NCI-H1436 treated with DMSO at 0.1 percent for 48 hours (cell line): ENCODE measurements at places on chromosomes 2 and 18.

DNA sequence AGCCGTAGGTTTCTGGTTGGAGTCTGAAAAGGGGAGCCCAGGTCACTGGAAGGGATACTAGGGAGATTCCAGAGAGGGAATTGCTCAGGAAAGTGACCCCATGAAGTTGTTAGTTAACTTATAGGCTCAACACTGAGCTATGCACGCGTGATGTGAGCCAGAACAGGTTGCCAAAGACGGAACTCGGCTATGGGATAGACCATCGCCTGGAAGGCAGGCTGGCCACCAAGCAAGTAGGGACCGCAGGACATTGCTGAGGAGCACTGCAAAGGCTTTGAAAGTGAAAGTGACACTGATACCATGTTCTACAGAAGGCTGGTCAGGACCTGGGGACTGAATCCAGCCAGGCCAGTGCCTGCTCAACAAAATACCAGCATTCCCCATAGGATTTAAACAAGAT, 7.3 kb downstream of the FARP2 start:
- DNase-seq = no peak

- DNase-seq = no peak
Measured at GRCh38 chr2:191245869-191246531, 796 bp downstream of the MYO1B start.

GRCh38 chr2:190707726-190708125, 58.8 kb downstream of the NAB1 start:
- DNase-seq = no peak

DNA sequence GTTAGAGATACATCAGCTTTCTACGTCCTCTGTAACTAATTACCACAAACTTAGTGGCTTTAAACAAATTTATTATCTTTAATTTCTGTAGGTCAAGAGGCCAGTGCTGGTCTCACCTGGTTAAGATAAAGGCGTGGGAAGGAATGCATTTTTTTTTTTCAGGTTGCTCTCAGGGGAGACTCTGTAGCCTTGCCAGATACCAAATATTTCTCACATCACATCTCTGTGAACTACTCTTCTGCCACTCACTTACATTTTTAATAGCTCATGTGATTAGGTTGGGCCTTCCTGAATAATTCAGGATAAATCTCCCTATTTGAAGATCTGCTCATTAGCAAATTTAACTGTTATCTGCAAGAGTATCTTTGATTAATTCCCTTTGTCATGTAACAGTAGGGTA, 214.6 kb downstream of the CBLN2 start:
- DNase-seq = no peak

DNA sequence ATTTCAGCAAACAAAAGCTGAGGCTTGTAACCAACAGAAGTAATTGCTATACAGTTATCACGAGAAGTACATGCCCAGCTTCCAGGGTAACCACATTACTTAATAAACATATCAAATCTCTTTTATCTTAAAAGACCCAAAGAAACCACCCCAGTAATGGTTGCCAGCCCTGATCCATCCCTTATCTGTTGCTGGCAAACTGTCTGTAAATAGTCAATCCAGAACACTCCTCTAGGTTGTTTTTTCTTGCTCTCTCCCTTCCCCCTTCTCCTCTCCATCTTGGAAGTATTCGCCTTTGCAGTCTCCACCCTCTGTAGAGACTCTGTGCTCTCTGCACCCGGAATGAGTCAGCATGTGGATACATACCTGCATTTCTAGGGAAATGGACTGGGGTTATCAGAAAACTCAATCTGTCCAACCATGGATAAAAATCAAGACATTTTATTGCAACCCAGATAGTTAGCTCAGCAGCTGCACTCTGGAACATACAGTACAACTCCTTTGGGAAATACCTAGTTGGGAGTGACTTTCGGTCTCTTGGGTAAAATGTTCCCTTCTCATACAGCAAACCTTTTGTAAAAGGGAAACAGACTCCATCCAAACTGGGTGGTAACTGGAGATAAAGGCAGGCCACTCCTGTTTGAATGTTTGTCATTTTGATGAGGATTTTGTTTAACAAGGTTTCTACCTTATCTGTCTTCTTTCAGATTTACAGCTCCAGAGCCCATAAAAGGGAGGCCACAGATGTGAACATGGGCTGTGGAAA, 123.5 kb upstream of the FOSL2 start:
- no peak for DNase-seq

DNA sequence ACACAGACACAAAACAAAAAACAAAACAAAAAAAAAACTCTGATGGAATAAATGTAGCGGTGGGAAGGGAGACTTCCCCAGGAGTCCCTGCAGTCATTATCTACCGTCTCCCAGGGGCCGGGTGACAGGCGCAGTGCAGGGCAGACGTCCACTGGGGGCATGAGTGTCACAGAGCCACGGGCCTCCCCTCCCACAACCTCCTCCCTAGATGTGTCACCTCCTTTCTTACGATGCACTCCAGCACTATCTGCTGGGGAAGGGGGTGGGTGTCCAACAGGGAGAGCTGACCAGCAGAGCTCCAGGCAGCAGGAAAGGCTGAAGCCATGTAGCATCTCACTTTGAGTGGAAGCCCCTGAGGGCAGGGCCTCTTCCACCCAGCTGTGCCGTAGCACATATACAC, 84.5 kb downstream of the LONRF2 start:
- DNase-seq = no peak

- no peak for DNase-seq
Measured at GRCh38 chr18:75261430-75262223, 51.0 kb downstream of the TSHZ1 start.

- DNase-seq = no peak
Measured at GRCh38 chr18:22283397-22283796, 114.0 kb downstream of the GATA6 start.

DNA sequence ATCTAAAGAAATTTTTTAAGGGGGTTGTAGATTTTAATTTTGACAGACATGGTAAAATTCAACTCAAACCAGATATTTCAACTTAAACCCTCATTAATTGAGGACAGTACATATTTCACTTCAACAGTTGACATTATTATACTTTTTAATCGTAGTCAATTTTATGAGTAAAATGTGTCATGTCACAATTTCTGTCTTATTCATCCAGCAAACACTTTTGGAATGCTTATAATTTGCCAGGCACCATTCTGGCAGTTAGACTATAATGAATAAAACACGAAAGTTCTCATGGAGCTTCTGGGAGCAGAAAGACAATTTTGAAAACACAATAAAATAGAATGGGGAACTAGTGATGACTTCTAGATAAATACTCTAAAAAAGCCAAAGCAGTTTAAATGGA, 1094.8 kb downstream of the SUCLG1 start:
- no peak for DNase-seq

- DNase-seq = no peak
Measured at GRCh38 chr2:23993736-23994269, 16.1 kb upstream of the MFSD2B start.

- DNase-seq = no peak
Measured at GRCh38 chr2:130787841-130788240, 32.5 kb downstream of the AMER3 start.

GRCh38 chr2:46978723-46979122, 63.1 kb upstream of the MCFD2 start:
- no peak for DNase-seq

- DNase-seq = no peak
Measured at GRCh38 chr2:121172456-121172855, 112.5 kb downstream of the TFCP2L1 start.

GRCh38 chr18:9960258-9960904, 46.6 kb downstream of the VAPA start:
- no peak for DNase-seq

DNA sequence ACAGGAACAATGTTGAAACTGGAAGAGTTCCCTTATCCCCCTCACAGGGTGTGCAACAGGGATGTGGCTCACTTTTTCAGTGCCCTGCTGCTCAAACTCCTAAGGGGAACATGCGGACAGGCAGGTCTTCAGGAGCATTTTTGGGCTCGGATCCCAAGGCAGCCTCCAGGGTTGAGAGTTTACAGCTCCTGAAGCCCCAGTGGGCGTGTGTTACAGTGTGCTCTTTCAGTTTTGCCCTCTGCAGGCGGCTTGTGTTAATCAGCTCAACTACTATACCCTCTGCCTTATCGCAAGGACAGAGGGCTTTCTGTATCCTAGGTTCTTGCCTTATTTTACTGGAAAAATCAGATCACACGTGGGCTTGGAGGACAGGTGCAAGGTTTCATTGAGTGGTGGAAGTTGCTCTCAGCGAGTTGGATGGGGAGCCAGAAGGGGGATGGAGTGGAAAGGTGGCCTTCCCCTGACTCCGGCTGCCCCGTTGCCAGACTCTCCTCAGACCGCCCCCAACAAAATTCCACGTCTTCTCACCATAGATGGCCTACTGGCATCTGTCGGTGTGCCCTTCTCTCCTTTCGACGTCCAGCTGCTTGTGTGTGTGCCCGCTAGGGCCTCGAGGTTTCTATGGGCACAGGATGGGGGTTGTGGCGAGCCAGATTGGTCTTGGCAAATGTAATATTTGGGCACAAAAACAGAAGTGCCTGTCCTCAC, 541.9 kb downstream of the TMX3 start:
- no peak for DNase-seq

- no peak for DNase-seq
Measured at GRCh38 chr2:224166654-224167053, 127.6 kb upstream of the SERPINE2 start.

GRCh38 chr2:105809723-105810122, 65.0 kb downstream of the NCK2 start:
- DNase-seq = no peak

- no peak for DNase-seq
Measured at GRCh38 chr18:49728542-49728941, 84.8 kb downstream of the ACAA2 start.

DNA sequence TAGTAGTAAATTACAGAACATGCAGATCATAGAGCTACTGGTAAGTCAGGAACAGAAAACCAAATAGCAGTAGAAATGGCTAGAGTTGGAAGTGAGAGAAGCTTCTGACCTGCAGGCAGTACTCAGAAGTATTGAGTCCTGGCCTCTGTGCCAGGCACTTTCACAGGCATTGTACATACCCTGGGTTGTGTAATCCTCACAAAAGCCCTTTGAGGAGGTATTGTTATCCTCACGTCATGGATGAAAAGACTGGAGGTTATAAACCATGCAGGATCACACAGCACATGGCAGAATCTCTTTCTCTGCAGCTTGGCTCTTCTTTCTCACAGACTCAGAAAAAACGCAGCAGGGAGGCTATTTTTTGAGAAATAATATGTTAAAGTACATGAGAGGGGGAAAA, 789.3 kb upstream of the FAM98A start:
- no peak for DNase-seq

GRCh38 chr2:142153601-142154000, 22.8 kb upstream of the LRP1B start:
- no peak for DNase-seq

DNA sequence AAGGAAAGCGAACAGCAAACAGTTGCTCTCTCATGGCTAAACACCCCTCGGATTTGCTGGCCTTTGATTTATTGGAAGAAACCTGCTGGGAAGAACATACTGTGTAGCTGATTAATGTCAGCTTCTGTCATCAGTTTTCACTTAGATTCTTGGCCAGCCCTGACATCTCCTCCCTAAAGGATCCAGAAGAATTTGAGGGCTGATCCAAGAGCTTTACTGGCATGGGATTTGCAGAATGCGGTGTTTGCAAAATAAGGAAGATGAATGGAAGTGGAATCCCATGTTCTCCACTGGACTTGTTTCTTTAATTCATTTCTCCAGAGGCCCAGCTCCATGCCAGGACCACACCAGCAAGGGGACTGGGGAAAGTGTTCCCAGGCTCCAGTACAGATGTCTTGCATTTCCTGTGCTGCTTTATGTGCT, 80.5 kb downstream of the RDH14 start:
- DNase-seq = no peak

DNA sequence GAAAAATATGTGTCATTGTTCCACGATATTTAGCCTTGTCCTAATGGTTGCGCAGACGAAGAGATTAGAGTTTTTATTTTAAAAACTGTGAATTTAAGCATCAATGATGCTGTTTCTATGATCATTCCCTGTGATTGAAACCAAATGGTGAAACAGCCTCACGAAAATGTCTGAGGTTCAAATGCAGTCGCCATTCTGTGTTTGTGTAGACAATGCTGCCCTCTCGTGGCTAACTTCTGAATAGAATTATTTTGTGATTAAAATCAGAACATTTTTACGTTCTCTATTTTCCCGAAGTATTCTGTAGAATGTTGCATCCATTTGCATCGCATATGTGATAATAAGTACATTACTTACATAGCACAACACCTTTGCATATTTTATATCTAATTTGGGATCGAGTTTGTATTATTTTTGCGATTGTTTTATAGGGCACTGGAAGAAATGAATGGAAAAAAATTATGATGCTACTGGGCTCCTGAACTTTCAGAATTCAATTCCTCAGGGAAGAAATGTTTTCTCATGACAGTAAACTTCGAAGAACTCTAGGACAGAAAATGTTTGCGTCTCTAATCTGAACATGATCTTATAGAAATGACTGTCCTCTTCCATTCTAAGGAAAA, 54.8 kb upstream of the CREB1 start:
- no peak for DNase-seq

GRCh38 chr2:23536326-23536725, 151.3 kb downstream of the KLHL29 start:
- no peak for DNase-seq

DNA sequence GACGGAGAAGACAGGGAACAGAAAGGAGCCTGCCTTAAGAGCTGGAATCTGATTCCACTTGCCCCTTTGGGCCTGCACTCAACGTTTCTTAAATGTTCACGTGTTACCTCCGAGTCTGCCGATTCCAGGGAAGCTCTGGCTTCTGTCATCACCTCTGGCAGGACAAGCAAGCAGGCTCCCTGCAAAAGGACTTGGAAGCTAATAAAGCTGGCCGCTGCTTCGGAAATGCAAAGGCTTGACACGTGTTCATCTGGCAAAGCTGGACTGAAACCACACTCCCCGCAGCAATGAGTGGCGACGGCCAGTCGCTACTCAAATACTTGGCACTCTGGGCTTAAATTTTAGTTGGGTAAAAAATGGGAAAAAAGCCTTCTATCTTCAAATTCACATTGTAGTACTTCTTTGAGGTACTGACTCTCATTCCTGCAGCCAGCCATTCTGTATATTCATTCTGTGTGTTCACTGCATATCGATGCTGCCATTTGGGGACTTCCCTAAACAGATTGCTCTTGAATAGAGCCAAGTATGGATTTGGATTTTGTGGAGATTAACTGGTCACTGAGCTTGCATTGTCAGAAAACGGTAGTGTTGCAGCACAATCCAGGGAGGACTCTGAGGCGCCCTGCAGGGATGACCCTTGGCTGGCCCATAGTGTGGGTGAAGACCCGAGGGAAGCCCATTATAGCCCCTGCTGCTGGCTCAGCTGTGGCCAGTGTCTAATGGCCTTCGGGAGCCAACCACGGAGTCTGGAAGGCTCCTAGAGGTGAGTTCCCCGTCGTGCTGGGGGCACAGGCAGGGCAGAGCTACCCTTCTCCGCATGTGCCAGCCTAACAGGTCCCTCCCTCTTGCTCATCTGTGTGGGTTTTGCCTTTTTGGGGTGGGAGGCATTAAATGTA, 231.5 kb downstream of the PRKCE start:
- no peak for DNase-seq

DNA sequence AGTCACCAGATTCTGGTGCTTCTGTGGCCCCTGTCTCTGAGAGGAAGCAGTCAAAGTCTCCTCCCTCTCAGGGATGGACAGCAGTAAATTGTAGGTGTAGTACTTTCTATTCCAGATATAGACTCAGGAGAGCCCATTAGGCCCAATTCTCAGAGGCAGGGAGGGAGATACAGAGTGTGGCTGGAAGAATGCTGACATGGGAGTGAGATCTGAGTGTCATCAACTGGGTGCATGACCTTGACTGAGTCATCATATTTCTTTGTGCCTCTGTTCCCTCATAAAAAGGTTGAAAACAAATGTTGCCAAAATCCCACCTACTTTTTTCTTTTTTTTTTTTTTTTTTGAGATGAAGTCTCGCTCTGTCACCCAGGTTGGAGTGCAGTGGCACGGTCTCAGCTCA, 506.1 kb downstream of the BCL11A start:
- no peak for DNase-seq
